ENCODE measurements at places on chromosomes 6 and 20. TPM values are rescaled to one million over a fixed set of nuclear protein-coding genes. Genes with fewer than 3 reads are reported as not detected.

CAGE1 gene
- not detected for total RNA-seq

GRCh38 chr20:33669873-33670640 lies 3.3 kb downstream of the ACTL10 start:
- DNase-seq: no peak

CCM2L gene
- total RNA-seq: 41.6 TPM

DNA sequence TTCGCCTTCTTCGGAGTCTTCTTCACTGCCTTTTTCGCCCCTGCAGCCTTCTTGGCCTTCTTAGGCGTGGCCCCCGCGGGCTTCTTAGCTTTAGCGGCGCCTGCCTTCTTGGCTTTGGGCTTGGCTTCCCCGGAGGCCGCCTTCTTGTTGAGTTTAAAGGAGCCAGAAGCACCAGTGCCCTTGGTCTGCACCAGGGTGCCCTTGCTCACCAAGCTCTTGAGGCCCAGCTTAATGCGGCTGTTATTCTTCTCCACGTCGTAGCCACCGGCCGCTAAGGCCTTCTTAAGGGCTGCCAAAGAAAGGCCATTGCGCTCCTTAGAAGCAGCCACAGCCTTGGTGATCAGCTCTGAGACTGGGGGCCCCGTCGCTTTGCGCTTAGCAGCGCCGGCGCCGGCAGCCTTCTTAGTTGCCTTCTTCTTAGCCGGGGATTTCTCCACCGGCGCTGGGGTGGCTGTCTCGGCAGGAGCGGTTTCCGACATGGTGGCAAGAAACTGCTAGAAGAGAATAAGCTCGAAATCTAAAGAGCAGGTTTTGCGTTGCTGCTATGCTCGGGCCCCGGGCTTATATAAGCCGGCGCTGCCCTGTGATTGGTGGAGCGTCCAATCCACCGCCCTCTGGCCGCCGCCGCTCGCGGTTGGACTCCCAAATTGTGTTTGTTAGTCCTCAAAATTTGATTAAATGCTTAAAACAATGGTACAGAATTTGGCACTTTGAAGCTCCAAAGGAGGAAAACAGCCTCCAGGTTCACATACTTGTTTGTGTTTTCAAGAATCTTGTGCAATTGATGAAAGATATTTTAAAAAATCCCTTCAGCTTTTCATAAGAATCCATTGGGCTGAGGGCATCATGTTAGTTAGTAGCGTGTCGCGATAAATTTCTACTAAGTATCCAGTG lies 44.9 kb downstream of the OR2B2 start:
- no peak for DNase-seq

ADGRG6 gene
- 54.9 TPM for total RNA-seq

Data from omental fat pad (tissue), 4 donors.